ENCODE measurements at places on chromosomes 6 and 20.

DNA sequence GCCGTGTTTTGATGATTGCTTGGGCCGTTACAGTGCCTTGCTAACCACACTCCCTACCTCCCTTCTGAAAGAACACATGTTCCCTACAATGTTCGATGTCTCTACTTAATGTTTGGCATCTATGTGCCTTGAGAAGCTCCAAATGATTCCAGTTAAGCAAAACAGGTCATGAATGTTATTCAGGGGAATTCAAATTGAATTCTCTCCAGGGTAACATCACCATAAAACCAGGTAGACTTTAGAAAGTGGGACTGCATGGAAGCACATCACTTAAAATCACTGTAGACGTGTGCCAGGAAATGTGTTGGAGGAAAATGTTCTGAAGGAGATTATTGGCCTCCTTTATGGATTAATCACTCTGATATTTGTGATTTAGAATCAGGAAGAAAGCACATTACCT is 128.1 kb downstream of the ADAT2 start:
- DNase-seq = no peak

- DNase-seq = no peak
Observed at GRCh38 chr6:107059606-107060005, 31.6 kb downstream of the MTRES1 start.

DNA sequence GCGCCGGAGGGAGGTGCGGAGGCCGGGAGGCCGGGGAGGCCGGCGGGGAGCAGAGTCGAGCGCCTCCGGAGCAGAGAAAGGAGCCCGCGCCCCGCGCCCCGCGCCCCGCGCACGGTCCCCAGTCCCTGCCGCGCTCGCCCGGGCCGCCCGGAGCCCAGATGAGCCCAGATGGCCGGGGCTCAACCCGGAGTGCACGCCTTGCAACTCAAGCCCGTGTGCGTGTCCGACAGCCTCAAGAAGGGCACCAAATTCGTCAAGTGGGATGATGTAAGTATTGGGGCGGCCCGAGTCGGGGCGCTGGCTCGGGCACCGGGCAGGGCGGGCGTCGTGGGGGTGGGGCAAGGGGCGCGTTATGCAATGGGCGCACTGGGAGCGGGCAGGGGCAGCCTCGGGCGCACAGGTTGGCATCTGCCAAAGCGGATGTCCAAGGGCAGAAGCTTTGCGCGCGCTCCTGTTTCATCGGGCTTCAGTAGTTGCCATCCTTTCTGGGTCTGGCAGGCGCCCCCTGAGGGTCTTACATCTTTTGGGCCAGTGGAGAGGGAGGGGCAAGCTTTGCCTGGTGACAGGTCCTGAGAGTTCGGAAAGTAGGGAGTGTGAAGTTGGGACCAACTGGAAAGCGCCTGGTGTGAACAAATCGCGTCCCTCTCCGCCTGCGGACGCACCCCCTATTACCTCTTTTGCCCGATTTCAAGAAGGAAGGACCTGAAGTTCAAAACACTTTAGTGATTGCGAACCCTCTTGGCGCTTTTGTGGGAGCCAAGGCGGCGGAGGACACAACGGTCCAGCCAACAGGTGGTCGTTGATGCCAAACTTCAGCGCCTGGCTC is 631 bp downstream of the PLCB1 start:
- DNase-seq = peak; percentile 77

GRCh38 chr20:38973645-38974044 is 11.5 kb downstream of the DHX35 start:
- no peak for DNase-seq

GRCh38 chr6:32885698-32886286 is 31.8 kb downstream of the PSMB9 start:
- DNase-seq = no peak

GRCh38 chr6:94487371-94487770 is 1068.0 kb upstream of the EPHA7 start:
- no peak for DNase-seq

GRCh38 chr20:47688385-47689381 is 96.6 kb downstream of the SULF2 start:
- DNase-seq = no peak

GRCh38 chr6:169899481-169900145 is 148.2 kb downstream of the ERMARD start:
- DNase-seq = no peak

GRCh38 chr20:6714279-6714711 is 53.2 kb upstream of the BMP2 start:
- DNase-seq = no peak

- no peak for DNase-seq
Observed at GRCh38 chr20:7496394-7496991, 443.8 kb downstream of the HAO1 start.

DNA sequence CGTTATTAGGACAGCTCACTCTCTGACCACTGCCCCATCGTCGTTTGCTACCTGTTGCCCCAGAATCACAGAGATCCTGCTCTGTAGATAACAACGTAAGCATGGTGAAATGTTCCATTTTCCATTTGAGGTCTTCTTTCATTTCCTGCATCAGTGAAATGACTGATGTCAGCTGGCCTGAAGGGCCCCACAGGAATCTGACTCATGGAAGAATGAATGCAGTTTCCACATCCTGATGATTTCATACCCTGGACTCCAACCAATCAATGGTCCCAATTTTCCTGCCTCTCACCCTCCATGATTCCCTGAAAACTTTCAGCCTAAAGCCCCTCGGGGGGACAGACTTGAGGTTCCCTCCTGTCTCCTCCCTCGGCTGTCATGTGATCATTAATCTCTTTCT is 394.4 kb upstream of the CDH4 start:
- no peak for DNase-seq

GRCh38 chr6:36039112-36039511 is 11.5 kb downstream of the MAPK14 start:
- no peak for DNase-seq

- no peak for DNase-seq
Observed at GRCh38 chr20:14470231-14470899, 133.0 kb upstream of the FLRT3 start.

DNA sequence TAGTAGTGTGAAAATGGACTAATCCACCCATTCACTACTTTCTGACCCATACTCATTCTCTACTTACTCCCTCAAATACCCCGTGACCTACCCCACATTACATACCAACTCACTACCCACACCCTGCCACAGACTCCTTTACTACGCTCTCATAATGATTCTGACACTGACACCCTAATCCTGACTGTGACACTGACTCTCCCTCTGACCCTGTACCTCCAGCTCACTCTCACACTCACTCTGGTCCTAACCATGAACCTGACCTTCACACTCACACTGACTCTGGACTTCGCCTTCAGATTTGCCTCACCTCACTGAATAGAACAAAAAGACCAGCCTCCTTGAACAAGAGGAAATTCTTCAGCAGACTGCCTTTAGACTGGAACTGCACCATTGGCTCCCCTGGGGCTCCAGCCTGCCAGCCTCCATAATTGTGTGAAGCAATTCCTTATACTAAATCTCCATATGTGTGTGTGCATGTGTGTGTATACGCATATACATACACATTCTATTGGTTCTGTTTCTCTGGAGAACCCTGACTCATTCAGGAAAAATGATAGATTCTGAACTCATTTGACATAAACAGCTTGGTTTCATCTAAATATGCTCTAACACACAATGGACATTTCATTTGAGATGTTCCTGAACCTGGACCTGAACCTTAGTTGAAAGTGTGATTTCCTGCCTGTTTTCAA is 10.5 kb upstream of the ZNF343 start:
- DNase-seq = no peak

GRCh38 chr20:51402201-51402600 is 140.3 kb downstream of the NFATC2 start:
- no peak for DNase-seq

DNA sequence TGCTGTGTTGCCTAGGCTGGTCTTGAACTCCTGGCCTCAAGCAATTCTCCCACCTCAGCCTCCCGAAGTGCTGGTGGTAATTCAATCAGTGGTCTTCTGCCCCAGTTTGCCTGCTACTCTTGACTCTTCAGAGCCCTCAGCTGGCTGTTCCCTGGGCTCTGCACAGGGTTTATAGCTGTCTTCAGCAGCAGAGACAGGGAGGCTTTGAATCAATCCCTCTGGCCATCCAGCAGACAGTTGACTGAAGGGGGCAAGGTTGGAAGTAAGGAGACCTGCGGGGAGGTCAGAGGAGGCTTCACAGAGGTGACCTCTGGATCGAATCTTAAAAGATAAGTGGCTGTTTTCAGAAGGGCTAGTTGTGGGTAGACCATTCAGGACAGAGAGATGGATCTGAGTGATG is 26.0 kb upstream of the KIF3B start:
- no peak for DNase-seq

DNA sequence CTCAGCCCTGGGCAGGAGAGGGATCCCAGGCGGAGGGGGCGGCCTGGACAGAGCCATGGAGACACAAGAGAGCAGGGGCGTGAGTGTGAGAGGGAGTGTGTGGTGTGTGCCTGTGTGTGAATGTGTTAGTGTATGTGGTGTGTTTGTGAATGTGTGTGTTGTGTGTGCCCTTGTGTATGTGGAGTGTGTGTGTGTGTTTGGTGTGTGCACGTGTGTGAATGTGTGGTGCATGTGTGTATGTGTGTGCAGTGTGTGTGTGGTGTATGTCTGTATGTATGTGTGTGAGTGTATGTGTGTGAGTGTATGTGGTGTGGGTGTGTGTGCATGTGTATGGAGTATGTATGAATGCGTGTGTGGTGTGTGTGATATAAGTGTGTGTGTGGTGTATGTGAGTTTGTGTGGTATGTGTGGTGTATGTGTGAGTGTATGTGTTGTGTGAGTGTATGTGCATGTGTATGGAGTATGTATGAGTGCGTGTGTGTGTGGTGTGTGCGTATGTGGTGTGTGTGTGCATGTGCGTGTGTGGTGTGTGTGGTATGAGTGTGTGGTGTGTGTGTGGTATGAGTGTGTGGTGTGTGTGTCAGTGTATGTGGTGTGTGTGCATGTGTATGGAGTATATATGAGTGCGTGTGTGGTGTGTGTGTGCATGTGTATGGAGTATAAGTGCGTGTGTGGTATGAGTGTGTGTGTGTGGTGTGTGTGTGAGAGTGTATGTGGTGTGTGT is 175.2 kb upstream of the AFDN start:
- no peak for DNase-seq

GRCh38 chr6:15389765-15390723 is 144.2 kb downstream of the JARID2 start:
- no peak for DNase-seq

DNA sequence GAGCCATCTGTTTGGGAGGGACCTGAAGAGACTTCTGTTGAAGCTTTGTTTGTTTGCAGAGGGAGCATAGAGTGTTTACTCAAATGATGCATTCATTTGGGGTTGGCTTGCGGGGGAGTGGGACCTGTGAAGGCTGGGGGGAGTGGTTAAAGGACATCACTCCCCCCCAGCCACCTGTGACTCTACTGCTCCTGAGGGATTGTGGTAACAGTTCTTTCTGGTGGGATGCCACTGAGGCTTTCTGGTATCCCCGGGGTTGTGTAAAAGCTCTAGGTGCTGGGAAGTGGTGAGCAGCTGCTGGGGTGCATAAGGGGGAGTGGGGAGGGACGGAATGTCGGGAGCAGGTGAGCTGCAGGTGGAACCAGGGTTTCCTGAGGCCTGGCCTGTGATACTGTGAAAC is 239.2 kb upstream of the QKI start:
- DNase-seq = no peak

GRCh38 chr6:39923861-39924260 is 10.4 kb downstream of the MOCS1 start:
- no peak for DNase-seq

- no peak for DNase-seq
Observed at GRCh38 chr20:54133434-54134427, 40.1 kb downstream of the CYP24A1 start.

- no peak for DNase-seq
Observed at GRCh38 chr20:15603978-15604805, 969.1 kb downstream of the KIF16B start.

GRCh38 chr6:52548353-52548713 is 28.5 kb downstream of the TRAM2 start:
- no peak for DNase-seq

DNA sequence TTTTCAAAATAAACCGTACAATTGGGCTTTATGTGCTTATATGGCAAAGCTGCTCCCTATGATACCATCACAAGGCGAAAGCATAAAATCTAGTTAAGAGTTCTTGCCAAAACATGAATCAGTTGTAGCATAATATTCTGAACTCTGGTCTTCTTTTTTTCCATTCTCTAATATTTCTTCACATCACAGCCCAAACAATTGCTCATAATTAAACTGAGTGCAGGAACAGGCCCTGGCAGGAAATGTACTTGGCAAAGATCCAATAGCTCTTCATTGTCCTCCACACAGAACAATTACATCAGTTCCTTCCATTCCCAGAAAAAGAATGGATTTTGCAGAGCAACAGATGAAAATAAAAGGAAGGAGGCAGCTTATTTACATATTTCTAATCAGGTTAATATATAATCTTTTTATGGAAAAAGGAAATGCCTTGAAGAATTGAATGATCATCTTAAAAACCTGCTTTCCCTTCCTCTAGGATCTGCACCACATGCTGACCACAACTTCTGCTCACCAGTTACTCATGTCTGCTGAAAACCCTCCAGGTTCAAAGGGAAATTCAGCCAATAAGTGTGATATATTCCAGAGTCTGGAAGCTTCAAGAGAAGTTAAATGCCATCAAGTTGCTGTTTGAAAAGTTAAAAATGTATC is 123.3 kb upstream of the COL21A1 start:
- DNase-seq = no peak

GRCh38 chr6:5044866-5045265 is 40.3 kb upstream of the PPP1R3G start:
- no peak for DNase-seq

DNA sequence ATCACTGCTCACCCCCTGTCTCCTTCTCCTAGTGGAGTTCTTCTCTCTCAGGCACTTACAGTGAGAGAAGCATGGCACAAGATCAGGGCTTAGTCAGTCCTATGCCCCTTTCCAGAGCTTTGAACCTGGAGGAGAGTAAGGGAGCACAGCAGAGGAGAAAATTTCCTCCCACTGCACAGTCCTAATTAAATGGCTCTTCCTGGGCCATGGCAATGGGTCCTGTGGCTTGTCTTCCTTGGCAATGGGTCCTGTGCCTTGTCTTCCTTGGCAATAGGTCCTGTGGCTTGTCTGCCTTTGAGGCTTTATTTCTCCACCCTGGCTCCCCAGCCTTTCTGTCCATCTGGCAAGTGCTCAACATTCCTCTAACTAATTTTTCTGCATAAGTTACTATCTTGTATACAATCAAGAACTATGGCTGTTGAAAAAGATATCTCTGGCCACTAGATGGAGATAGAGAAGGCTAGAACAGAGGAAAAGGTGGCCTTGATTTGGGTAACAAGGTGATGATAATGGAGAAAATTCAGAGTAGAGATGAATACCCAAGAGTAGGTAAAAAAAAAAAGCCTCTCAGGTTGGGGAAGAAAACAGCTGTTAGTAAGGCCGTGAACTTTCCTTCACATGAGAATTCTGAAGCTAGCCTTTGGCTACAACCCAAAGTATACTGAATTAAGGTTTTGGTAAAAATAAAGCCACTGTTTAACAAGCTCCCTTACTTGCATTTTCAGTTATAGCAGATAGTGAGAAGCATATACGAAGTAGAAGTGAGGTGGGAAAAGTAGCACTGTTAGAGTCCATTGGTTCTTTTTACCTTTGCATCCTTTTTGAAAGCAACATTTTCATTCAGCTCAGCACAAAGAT is 504.9 kb downstream of the DOK5 start:
- no peak for DNase-seq

All from coronary artery (tissue), 2 donors.